Stomach (tissue), 19 donors: ENCODE measurements at places on chromosomes 1 and 21. TPM values are rescaled to one million over a fixed set of nuclear protein-coding genes. Genes with fewer than 3 reads are reported as not detected.

DNA sequence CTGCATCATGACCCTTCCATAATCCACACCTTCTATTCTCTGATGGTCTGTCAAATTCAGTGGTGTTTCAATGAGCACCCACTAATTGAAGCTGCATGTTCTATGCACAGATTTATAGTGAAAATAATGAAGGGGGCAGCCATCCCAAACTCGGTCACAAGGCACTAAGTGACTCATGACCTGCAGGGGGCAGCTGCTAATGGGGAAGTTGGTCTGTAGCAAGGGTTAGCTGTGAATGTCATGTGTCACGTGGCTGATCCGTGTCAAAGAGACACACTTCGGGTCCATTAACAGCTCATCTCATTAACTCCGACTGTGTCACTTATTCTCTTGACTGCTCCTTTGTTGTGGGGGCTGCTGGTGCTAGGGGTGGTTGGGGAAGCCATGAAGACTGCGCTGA, 306.6 kb downstream of the PCP4 start:
- no peak for DNase-seq

DNA sequence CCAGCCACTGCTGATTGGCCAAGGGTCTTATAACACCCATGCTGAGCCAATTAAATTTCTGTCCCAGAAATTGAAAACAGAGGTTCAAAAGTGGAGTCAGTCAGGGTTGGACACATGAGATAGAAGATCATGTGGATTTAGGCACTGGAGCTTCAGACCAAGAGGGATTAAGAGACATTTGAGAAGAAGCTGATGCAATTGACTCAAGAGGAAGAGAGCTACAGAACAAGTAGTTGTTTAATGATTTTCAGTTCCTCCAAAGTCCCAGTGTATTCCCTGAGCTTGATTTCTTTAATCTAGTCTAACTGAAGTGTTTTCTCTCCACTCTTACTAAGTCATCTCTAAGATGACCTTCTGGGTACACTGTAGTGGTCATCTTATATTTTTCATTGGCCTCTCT, 227.1 kb downstream of the DUSP10 start:
- DNase-seq: no peak

GRCh38 chr1:44685881-44686280, 11.4 kb downstream of the ARMH1 start:
- DNase-seq: no peak

DNA sequence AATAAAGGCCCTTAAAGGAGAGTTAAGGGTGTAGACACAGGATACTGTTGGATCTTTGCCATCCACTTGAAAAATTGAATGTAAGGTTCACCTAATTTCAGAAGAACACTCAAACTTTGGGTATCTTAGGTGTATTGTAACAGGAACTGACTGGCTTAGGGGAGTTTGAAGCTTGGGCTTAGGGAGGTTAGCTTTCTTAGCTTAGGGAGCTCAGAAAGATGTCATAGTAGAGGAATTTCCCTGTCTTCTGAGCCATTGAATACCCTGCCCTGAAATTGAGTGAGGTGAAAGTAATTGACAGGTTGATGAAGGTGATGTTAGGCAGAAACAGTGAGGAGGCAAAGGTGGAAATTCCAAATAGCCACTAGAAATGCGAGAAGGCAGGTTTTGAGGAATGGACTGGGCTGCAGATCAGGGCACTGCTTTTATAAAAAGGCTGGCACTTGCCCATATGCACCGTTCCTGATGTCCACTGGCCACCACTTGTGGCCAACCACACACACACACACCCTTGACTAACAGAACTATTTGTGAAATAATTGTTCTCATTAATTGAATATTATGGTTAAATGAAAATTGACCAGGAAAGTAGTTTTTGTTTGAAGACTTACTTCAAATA, 16.5 kb downstream of the BACH1 start:
- no peak for DNase-seq

- no peak for DNase-seq
Observed at GRCh38 chr1:208219098-208219658, 25.0 kb downstream of the PLXNA2 start.

DNA sequence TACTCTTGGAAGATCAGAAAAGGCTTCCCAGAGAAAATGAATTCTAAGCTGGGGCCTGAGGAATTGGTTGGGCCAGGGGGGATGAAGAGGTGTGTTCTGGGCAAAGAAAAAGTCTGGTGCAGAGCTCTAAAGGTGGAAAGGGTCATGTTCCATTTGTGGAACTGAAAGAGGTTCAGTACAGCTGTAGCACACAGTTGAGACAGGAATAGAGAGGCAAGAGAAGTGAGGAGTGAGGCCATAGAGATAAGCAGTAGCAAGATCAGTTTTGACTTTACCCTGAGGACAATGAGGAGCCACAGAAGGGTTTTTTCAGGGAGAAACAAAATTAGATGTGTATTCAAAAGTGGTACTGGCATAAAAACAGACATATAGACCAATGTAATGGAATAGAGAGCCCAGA, 30.3 kb upstream of the MUTYH start:
- no peak for DNase-seq

- DNase-seq: no peak
Observed at GRCh38 chr1:65222340-65222940, 74.4 kb downstream of the AK4 start.

PADI2 gene
- 4.2 TPM for total RNA-seq

DNA sequence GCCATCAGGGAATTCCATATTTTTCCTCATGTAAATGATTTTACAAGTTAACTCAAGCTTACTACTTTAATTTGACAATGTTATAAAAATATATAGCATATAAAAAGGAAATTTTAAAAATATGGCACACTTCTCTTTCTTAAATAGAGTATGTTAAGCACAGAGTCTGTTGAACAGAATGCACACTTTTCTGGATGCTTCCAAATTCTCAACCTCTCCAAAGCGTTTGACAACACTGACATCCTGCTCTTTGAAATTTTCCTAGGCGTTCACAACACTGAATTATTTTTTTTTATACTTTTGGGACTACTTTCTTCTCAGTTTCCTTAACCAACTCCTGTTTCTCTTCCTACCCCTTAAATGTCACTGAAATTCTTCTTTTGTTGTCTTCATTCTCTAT, 117.8 kb upstream of the PLXNA2 start:
- DNase-seq: no peak

TEDDM1 gene
- total RNA-seq: not detected

DNA sequence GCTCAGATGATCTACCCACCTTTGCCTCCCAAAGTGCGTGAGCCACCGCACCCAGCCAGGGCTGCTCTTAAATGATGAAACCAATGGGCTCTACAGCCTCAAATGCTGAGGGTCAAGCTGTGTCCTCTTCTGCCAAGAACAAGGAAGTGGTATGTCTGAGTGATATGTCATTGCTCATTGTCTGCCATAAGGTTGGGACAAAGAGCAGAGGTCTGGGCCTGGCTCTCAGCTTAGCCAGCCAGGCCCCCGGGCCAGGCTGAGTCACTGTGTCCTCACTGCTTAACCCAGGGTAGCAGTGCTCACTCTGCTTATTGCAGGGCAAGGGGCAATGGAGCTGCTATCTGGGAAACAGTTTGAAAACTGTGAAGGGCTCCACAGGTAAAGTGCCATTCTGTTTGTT, 8.3 kb upstream of the ETS2 start:
- DNase-seq: no peak

UMODL1 gene
- not detected for total RNA-seq

OR2T2 gene
- not detected for total RNA-seq

EXOC8 gene
- total RNA-seq: 14.5 TPM

DNA sequence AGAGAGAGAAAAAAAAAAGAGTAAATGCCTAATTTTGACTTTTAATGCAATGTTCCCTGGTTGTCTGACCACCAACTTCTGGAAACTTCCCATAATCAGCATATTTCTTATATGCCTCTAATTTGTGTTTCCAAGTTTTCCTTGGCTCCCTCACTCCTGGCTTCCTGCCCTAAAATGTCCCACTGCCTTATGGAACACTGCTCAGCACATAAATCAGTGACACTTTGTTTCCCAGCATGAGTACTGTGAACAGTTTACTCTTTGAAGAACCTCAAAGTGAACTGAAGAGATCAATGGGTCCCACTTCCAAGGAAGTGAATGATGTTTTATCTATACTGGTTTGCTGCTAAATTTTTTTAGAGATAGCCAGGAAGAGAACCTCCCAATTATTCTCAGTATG, 271.3 kb upstream of the PRMT6 start:
- peak; percentile 31 for DNase-seq

DNA sequence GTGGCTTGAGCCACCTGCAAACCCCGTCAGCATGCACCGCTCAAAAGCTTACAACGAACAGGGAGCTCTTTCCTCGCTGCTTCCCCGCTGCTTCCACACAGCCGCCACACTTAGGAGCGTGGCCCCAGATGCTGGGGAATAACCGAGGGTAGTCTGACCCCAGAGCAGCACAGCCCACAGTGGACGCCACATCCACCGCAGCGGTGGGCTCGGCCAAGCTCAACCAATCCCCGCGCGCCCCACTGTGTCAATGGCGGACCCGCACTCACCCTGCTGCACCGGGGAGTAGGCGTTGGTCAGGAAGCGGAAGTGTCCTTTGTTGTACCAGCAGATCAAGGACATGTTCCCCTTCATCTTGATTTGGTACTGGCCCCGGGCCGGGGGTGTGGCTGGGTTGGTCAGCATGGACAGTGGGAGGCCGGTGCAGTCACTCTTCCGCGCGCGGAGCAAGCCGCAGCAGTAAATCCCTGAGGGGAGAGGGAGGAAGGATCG, 93.5 kb downstream of the PGBD5 start:
- no peak for DNase-seq

DNA sequence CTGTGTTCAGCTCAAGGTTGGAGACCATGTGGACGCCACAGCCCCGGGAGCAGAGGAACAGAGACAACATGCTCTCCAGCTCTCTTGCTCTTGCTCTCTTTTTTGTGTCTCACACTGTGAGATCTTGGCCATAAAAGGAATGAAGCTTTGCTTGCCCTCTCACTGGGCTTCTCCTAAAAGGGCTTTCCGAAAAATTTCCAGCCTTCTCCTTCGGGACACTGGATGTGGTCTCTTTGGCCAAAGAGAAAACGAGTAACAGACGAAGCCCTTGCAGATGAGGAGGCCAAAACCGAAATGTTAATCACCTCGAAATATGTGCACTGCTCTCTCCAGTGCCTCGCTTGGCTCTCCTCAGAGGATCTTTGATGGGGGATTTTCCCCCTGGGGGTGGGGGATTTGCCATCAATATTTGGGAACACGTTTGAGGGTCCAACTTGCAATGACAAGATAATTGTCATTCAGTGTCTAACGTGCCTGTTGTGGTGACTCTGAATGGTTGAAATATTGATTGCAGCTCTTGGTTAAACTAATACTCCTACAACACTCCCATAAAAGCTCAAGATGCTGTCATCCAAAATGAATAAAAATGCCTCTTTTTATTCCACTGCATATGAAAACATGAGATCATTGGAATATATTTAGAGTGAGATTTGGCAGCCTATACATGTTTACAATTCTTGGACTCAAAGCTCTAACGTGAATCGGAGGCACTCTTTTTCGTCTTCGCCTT, 68.6 kb upstream of the ANGPTL1 start:
- DNase-seq: peak; percentile 76

GRCh38 chr1:11703357-11704193, 12.1 kb downstream of the DRAXIN start:
- DNase-seq: no peak

- DNase-seq: no peak
Observed at GRCh38 chr21:39105341-39105765, 77.9 kb downstream of the PSMG1 start.

GRCh38 chr1:153922076-153922971, 448 bp downstream of the GATAD2B start:
- DNase-seq: peak; percentile 32

- DNase-seq: peak; percentile 73
Observed at GRCh38 chr1:22204989-22205913, 62.4 kb upstream of the WNT4 start.

DNA sequence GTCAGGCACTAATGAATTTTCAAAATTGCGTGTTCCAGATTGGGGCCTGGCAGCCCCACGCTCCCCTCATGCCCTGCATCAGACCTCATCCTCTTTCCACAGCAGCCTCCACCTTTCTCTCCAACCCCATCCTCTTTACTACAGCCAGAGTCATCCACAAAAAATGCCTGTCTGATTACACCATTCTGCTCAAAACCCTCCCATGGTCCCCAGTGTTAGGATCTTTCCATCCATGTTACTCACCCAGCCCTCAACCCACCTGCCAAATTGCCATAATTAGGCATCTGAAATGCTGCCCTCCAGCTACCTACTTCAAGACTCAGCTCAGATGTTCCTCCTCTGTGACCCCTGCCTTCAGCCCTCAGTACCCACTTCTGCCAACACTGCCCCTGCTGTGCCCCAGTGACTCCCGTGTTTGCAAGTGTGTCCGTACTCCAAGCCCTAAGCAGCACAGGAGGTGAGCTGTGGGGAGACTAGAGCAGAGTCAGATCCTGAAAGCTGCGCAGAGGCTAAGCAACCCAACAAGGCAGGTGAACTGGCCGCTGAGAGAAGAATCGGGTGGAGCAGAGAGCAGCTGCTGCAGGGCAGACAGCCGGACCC, 715 bp upstream of the ARTN start:
- no peak for DNase-seq

DNA sequence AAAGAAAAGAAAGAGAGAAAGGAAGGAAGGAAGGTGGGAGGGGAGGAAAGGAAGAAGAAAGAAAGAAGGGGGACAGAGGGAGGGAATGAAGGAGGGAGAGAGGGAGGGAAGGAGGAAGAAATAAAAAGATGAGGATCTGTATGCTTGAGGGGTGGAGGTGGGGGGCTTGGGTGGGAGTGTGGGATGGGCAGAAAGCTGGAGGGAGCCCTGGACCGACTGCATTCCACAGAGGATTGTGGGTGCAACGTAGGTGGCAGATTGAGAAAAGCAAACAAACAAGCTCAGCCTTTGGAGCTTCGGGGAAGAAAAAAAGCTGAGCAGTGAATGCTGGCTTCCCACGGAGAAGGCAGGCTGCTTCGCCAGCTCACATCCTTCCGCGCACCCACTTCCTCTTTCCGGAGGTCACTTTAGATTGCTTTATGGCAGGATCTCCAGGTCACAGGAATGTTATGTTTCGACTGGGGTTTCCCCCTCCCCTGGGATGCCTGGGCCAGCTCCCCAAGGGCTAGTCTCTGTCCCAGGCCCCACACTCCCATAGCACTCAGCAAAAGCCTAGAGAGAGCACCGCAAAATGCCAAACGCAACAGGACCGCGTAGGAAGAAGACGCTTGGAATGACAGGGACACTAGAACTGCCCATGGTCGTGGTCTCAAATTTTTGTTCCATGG, 20.7 kb upstream of the LGALS8 start:
- DNase-seq: peak; percentile 87

- DNase-seq: peak; percentile 58
Observed at GRCh38 chr1:17922833-17923232, 167.7 kb downstream of the ACTL8 start.

GRCh38 chr1:168786476-168787330, 57.7 kb upstream of the DPT start:
- DNase-seq: no peak

FGR gene
- 6.7 TPM for total RNA-seq
